Stimulated activated CD8-positive, alpha-beta memory T cell treated with anti-CD3 and anti-CD28 coated beads, Interleukin-15, amount 100 ng/mL, for 1 hour (primary cell): ENCODE measurements at places on chromosomes 1 and 21.

- no peak for DNase-seq
Observed at GRCh38 chr1:170790175-170790574, 126.2 kb downstream of the PRRX1 start.

- peak; percentile 15 for DNase-seq
Observed at GRCh38 chr1:229342656-229343569, at the start of gene CCSAP. Gene CCSAP, minus strand, starts transcription at chr1:229343047. Its CDS starts 582 bp downstream, at chr1:229342465.

- DNase-seq = no peak
Observed at GRCh38 chr21:42568376-42568775, 54.7 kb downstream of the SLC37A1 start.

- no peak for DNase-seq
Observed at GRCh38 chr1:59816318-59816878, 1.6 kb downstream of the HOOK1 start.

DNA sequence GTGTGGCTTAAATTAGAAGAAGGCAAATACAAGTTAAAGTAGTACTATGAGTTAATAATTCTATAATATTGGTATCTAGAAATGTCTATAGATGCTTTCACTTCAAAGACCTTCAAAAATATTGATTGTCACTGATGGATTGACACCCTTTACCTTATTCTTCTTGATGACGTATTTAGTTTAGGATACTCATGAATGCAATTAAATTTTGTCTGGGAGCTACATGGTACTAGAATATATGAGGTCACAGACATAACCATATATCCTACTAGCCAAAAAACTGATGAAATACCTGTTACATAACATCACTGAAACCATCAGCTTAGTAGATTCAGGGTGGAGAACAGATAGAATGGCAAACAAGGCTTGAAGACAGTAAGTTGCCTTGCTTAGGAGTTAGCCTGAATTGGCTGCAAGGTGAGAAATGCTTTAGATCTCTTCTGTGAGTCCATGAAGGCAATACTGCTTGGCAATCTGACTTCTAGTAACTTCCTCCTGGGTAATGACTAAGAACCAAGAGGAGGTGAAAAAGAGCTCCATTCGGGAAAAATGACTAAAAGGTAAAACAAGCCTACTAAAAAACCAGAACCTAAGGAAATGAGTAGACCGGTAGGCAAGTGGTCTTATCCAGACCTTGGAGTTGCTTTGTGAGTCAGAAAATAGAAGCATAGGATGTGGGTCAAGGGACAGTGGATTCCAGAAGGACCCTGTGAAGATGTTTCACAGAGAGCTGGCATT, 16.9 kb upstream of the ARHGAP29 start:
- no peak for DNase-seq

DNA sequence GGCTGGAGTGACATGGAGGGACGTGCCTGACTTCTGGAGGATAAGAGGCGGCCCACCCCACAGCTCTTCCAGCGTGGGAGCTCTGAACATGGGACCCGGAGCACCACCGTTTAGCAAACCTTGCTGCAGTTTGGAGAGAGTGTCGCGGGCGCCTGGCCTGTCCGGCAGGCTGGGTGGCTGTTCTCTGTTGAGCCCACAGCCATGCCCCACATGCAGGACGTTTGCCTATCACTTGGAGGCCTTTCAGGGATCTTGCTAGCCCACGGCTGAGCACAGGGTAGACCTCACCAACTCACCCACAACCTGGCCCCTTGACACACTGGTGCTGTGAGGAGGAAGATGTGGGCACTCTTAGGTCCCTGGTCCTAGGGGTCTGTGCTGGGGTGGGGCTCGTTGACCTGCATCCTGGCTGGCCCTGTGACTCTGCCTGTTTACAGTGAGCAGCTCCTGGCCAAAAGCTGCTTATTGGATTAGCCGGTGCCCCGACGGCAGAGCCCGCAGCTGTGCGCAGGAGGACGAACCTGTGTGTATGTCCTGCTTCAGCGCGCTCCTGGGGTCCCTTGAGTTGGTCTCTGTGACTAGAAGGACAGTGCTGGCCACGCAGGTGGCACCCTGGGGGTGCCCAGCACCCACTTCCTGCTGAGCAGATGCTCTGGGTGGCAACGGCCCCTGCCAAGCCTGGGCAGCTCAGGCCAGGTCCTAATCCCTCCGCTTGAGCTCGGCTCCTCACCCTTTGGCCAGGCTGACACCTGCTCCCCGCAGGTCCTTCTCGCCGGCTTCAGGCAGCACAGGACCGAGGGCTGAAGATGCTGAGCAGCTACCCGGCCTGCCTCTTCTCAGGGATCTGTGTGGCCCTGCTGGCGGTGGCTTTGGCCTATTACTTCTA, 72.4 kb upstream of the TRAPPC10 start:
- no peak for DNase-seq

- no peak for DNase-seq
Observed at GRCh38 chr1:173527151-173527826, 50.2 kb downstream of the PRDX6 start.

DNA sequence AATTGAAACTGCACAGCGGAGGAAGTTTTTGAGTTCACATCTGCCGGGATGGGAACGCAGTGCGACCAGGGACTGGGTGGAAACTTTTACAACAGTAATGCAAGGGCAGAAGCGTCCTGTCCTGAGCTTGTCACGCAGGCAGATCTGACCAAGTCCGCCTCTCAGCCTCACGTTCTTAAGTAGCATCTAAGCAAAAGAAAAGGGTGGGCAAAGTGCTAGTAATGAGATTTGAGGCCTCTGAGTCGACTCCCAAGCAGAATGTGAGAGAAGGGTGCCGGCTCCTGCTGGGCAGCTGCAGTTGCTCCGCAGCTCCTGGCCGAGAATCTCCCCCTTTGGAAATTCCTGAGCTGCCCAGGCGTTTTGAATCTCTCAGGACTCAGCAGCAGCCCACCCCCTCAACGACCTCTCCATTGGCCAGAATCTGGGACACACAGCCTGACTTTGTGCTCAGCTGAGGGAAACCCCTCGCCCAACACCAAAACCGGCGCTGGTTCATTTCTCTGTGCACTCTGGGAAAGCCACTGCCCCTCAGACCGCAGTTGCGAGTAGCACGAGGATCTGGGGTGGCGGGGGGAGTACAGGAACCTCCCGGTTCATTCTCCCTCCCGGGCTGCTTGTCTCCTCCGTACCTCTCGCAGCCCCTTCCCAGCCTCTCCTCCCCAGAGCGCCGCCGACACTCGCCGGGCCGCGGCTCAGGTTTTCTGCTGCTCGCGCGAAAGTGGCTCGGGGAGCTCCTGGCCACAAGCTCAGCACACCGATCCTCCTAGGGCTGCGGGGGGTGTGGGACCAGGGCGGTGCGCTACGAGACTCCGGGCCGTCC, 913 bp upstream of the S1PR1 start:
- DNase-seq = no peak

- DNase-seq = no peak
Observed at GRCh38 chr1:207316141-207316540, 5.3 kb upstream of the CD55 start.

- no peak for DNase-seq
Observed at GRCh38 chr1:228768355-228769000, 33.2 kb downstream of the RHOU start.

DNA sequence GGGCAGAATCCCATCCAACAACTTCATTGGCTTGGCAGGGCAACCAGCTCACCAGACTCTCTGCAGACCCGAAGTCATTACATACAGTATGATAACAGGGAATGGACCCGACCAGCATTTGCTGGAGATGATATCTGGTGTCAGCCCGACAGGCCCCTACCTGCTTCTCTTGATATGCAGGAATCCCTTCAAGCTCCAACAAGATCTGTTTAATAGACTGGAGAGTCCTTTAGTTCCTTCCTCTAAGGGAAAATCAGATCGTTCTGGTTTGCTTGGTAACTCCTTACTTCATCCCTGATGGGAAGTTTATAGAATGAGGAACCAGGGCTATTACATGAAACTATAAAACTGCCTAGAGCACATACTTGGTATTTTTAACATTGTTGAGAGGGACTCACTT, 61.2 kb downstream of the EDARADD start:
- DNase-seq = no peak

DNA sequence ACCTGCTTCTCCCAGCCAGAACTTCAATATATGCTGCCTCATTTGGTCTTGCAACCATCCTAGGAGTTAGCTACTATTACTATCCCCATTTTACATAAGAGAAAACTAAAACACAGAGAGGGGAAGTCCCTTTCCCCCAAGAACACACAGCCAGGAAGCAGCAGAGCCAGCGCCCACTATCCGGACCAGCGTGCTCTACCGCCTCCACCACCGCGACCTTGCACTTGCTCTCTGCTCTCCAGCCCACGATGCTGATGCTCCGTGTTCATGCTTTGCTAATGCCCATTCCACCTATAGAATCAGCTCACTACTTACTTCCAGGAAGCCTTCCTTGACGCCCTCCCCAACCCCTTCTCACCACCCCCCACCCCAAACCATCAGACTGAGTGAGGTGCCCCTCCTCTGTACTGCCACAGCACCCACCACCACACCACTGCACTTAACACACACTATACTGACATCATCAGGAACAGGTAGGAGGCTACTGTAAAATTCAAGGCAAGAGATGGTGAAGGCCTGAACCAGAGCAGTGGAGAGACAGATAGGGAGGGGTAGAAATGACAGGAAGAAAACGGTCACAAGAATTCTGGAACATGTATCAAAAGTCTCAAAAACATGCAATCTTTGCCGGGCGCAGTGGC, 9.4 kb downstream of the TMEM53 start:
- no peak for DNase-seq

GRCh38 chr1:104593413-104594187, 843.9 kb downstream of the AMY1C start:
- no peak for DNase-seq

GRCh38 chr1:10188133-10188650, 22.2 kb upstream of the KIF1B start:
- no peak for DNase-seq

- peak; percentile 96 for DNase-seq
Observed at GRCh38 chr1:43358746-43359693, at the start of gene CDC20. Gene CDC20, plus strand, starts transcription at chr1:43358981. Its CDS starts 235 bp downstream, at chr1:43359216.

- DNase-seq = no peak
Observed at GRCh38 chr1:202575918-202576653, 134.2 kb downstream of the SYT2 start.

GRCh38 chr1:157652859-157653493, 47.6 kb downstream of the FCRL3 start:
- DNase-seq = no peak

DNA sequence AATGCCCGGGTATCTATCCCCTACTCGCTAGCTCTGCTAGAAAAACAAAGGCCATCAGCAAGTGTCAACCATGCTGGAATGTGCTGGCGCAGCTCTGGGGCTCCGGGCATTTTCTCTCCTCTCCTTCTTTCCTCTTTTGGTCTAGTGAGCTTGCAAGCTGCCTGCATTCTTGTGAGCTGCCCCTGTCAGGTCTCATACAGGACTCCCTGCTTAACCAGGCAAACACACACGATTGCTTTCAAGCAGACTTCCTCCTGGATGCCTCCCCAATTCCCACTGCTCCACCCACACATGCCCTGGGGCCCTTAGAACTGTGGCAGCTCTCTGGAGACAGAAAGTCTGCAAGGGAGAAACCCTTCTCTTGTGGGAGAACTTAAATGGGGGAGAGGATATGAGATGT, 35.7 kb upstream of the SUCO start:
- no peak for DNase-seq

DNA sequence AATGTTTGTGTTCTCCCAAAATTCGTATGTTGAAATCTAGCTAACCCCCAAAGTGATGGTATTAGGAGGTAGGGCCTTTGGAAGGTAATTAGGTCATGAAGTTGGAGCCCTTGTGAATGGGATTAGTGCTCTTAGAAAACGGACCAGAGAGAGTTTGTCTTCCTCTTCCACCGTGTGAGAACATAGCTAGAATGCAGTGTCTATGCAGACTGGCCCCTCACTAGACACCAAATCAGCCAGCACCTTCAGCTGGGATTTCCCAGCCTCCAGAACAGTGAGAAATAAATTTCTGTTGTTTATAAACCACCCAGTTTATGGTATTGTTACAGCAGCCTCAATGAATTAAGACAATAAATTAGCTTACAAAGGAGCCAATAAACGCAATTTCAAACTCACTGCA, 58.0 kb downstream of the KIAA0319L start:
- no peak for DNase-seq

DNA sequence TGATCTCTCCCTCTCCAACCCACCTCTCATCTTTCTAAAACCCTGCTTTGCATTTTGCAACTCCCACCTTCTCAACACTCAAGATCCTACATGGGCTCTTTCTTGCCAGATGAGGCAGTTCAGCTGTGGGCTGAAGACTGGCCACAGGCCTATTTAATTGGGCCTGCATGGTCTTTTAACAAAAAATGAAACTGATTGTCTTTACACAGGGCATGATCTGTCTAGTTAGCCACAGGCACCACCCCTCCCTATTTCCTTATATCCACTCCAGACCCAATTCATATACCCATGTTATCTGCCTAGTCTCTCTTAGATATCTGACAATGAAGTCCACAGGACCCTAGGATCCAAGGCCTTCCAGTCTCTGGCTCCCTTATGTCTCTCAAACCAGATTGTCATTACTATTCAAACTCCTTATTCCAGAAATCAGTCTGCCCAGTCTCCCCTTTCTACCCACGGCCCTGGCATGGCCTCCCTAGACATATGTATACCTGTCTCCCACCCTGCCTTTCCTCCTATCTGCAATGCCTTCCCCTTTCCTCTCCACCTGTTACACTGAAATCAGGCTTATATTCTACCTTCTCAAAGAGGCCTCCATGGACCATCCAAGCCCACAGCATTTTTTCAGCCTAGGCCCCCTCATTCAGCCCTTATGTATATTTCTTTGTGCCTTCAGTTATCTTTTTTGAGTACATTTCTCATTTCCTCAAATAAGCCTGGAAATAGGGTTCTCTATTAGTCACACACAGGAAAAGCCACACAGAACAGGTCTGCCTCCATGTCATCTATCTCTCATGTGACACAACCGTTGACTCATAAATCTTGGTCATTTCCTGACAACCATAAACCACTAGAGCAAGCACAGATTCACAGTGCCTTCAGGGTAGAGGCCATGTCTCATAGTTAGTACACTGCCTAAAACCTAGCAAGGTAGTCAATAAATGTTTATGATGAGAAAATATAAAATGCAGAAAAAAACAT, 39.0 kb downstream of the LPAR3 start:
- DNase-seq = no peak

- DNase-seq = no peak
Observed at GRCh38 chr1:119040489-119040888, 52.3 kb upstream of the TBX15 start.

GRCh38 chr1:48222501-48223242, at the start of gene SLC5A9:
Gene SLC5A9, plus strand, starts transcription at chr1:48222716. Its CDS starts 21 bp downstream, at chr1:48222737.
- DNase-seq = no peak
